ENCODE measurements at places on chromosomes 3 and 15.
A peak's percentile ranks its signal among the peaks of the same experiment; 100 is the strongest.

GRCh38 chr3:141418751-141419150, 50.4 kb downstream of the ZBTB38 start:
- DNase-seq: no peak

DNA sequence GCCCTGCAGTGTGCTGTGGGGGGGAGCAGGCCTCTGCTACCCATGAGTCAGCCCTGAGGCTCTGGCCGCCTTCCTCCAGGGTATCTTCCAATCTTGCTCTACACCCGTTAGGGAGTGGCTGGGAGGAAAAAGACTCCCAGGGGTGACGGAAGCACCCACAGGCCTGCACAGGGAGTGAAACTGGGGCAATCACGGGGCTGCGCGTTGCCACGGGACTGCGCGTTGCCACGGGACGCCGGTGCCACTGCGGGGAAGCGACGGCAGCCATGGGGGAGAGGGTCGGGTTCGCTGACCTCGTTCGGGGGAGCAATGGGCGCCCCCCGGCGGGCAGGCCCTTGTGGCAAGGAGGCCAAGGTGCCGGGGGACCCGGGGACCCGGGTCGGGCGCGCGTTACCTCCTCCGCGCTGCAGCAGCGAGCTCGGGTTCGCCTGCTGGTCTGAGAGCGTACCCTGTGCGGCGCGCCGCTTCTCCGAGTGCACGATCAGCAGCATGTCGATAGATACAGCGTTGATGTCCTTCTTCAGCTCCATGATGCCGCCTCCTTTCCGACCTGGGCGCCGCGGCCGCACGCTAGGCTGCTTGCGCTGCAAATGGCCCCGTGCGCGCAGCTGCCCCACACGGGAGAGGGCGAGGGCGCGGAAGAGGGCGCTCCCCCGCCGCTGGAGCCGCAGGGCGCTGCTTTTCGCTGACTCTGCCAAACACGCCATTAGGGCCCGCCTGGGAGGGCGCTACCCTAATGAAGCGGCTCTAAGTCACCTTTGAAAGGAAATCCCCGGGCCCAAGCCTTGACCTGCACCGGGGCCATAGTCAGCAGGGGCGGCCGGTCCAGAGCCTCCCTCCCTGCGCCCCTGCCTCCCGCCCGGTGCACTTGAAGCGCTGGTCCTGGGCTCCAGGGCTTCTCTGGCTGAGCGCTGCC, at the start of gene KY:
Gene KY (minus strand): TSS at position 592 of the 916 bp plus-strand sequence. CDS start 62 bp downstream, at position 530.
- no peak for DNase-seq

- DNase-seq: no peak
These were observed 21.6 kb upstream of the PAK6 start for GRCh38 chr15:40217166-40217824.

GRCh38 chr15:35496585-35496984, 49.4 kb downstream of the DPH6 start:
- no peak for DNase-seq

- no peak for DNase-seq
These were observed 67.2 kb downstream of the SCN5A start for GRCh38 chr3:38582316-38582715.

- peak; percentile 6 for DNase-seq
These were observed 95.2 kb upstream of the PLCL2 start for GRCh38 chr3:16789344-16790120.

DNA sequence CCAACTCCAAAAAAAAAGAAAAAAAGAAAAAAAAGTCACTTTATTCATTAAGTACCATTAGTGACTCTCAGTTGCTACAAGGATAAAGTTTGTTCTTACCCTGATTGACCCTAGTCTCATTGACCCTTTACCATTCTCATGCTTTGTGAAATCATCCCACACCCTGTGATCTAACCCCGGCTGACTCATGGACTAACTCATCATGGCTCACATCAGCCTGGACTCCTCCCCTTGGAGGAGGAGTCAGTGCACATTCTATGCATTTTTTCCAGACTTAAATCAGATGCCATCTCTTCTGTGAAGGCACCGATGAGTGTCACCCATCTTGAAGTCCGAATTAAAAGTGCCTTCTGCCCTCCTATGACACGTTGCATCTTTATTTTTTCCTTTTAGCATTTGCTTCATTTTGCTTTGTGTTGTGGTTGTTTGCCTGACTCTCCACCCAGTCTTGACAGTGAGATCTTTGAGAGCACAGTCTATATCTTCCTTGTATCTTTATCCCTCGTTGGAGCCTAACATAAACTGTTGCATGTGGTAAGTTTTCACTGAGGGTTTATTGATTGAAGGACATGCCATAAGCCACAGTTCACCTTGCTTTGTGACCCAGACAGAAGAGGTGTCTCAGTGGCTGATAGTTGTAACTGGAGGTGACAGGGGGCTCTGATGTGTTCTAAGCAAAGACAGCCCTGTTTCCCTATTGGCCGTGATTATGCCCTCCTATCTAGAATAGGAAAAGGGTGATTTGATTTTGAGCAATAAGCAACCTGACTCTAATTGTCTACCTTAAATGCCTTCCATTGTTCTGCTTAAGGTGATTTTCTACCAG, 72.1 kb downstream of the IL1RAP start:
- no peak for DNase-seq

DNA sequence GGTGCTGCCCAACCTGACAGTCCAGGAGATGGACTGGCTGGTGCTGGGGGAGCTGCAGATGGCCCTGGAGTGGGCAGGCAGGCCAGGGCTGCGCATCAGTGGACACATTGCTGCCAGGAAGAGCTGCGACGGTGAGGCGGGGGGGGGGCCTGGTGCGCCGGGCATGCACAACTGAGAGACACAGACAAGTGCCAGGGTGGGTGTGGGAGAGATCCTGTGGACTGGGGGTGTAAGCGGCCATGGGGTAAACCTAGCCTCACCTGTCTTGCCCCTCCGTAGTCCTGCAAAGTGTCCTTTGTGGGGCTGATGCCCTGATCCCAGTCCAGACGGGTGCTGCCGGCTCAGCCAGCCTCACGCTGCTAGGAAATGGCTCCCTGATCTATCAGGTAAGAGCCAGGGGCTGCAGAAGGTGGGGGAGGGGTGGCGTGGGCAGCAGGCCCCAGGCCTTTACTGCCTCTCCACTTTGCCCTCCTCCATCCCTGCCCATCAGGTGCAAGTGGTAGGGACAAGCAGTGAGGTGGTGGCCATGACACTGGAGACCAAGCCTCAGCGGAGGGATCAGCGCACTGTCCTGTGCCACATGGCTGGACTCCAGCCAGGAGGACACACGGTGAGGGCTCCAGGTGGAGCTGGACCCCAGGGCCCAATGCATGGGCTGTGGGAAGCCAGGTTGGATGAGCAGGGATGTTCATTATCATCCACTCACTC, 3.3 kb downstream of the CHRD start:
- no peak for DNase-seq

DNA sequence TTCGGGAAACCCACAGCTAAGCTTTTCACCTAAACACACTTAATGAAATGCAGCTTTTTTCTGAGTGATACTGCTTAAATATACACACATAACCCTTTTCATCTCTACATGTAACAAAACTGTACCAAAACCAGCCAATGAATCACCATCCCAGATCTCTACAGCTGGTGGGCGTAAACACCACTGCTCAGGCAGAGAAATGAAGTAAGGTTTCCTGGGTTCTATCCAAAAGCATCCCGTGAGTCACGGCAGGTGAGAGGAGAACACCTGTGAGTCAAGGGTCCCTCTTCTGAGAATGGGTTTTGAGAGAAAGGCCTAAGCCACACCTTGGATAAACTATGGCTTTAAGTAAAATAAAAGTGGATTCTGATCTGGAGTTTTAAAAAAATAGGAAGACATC, 2.6 kb downstream of the CLDN1 start:
- DNase-seq: no peak

DNA sequence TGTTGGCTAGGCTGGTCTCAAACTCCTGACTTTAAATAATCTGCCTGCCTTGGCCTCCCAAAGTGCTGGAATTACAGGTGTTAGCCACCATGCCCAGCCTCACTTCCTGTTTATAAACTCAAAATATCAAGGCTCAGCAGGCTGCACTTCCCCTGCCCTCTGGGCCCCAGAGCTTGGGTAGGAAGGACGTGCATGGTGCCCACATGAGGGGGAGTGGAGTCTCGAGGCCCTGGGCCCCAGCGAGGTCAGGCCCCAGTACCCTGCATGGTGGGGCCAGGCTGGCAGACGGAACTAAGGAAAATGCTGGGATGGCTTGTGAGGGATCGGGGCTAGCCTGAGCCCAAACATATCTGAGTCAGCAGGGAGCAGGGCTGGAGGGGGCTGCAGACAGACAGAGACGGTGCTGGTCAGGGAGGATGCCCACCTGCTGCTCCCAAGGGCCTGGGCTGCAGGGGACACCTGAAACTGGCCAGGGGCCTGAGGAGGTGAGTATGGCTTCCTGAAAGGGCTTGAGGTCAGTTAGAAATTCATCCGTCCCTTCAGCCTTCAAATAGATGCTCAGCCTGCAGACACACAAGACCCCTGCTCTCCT, 5.1 kb downstream of the SPTBN5 start:
- no peak for DNase-seq

DNA sequence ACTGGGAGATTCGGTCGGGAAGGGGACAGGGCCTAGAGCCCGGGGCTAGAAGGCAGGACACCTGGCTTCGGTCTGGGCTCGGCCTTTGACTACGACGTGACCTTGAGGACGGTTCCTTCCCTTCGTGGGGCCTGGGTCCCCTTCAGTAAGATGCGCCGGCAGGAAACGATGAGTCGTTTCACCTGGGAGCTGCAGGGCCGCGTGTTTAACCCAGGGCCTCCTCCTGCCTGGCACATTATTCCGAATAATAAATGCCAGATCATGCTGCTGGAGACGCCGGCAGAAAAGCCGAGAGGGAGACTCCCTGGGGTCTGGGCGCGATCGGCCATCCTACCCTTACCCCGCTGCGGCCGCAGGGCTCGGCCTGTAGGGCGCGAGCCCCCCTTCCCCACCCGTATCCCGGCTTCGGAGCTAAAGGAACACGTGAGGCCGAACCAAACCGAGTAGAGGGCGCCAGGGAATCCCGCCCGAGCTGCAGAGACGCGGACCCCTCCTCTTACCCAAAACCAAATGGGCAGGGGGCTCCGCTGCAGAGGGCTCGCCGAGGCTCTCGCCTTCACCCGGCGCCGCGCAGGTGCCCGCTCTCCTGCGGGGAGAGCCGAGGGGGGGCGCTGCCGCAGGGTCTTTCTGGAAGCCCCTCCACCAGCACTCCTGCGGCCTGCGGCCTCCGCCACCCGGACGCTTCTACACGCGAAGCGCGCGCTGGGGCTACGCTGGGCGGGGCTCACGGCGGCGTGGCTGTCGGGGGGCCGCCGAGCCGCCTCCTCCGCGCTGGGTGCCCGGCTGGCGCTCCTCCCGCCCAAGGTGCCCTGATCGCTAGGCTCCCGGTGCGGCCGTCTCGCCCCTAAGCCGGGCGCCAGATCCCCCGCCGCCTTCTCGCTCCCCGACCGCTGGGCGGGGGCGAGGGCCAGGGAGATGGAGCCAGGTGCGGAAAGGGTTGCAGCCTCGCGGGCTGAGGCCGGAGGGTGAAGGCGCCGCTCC, at the start of gene BDH1:
Gene BDH1 (minus strand): TSS at position 688 of the 981 bp plus-strand sequence. CDS start 9,525 bp downstream, outside the sequence.
- DNase-seq: peak; percentile 38

DNA sequence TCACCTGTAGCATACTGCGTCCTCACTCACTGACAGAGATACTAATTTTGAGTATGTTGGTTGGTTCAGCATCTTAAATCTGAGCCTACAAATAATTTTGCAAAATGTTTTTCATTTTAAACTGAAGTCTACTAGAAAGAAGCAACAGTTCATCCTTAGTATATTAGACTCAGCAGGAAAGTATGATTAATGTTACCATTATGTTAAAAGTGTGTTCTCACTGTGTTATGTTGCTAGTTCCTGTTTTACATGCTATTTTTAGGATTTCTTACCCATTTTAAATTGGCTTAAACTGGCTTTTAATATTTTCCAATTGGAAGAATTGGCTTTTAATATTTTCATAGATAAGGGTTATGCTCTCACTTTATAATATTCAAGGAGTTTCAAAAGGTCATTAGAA, 25.7 kb downstream of the ACKR4 start:
- no peak for DNase-seq

DNA sequence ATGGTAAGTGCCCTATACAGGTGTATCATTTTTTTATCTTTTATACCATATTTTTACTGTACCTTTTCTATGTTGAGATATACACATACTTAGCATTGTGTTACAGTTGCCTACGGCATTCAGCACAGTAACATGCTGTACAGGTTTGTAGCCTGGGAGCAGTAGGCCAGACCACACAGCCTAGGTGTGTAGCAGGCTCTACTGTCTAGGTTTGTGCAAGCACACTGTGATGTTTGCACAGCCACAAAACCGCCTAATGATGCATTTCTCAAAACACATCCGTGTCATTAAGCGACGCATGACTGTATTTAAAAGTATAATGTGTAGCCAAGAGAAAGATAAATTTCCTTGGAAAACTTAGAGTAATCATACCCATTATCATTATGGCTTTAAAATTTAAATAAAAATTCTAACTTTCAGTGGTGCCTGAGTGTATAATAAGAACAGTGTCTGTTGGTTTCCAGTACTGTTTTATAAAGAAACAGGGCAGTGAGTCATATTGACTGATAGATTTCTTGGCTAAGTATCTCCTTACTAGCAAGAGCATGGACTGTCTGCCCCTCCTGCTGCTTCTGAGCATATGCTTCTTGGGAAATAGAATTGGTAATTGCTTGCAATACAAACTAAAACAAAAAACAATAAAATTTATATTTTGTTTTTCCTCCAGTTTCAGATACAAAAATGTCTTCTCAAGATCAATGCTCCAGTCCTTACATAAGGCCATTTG, 18.3 kb downstream of the CALML4 start:
- no peak for DNase-seq

- DNase-seq: no peak
These were observed 143.3 kb upstream of the RBMS3 start for GRCh38 chr3:29137601-29138000.

GRCh38 chr3:23072693-23073092, 130.4 kb upstream of the UBE2E2 start:
- no peak for DNase-seq

DNA sequence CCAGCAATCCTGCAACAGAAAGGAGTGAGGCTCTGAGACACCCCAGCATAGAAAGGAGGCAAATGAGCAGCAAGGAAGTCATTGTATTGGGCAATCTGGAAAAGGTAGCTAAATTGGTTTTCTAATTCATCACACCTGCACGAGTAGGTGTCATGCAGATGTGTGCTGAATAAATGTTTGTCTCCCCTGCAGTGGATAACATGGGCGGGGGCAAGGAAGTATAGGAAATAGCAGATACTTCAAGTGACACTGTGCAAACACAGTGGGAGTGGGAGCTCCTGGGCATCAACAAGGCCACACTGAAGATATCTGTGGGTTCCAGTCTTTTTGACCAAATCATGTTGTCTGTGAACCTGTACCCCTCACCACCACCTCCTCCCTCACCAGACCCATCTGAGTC, 14.4 kb upstream of the HTR3E start:
- no peak for DNase-seq

- no peak for DNase-seq
These were observed 41.4 kb upstream of the SPATA12 start for GRCh38 chr3:57019057-57019456.

GRCh38 chr15:66780172-66780972, 78.3 kb downstream of the SMAD6 start:
- no peak for DNase-seq

- DNase-seq: no peak
These were observed 44.6 kb downstream of the CMTM6 start for GRCh38 chr3:32457971-32458471.

DNA sequence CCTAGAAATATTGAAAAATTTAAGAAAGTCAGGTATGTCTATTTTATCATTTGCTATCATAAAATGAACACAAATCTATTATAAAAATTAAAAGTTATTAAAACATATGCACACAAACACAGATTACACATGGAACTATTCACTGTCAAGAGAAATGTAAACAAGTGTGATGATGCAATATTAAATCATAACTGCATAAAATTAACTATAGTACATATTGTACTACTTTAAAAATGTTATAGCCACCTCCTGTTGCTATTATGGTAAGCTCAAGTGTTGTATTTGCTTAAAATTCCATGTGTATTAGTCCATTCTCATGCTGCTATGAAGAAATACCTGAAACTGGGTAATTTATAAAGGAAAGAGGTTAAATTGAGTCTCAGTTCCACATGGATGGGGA, 54.7 kb upstream of the CMC1 start:
- no peak for DNase-seq
